ENCODE measurements at places on chromosomes 13 and 19.
A peak's percentile ranks its signal among the peaks of the same experiment; 100 is the strongest.

DNA sequence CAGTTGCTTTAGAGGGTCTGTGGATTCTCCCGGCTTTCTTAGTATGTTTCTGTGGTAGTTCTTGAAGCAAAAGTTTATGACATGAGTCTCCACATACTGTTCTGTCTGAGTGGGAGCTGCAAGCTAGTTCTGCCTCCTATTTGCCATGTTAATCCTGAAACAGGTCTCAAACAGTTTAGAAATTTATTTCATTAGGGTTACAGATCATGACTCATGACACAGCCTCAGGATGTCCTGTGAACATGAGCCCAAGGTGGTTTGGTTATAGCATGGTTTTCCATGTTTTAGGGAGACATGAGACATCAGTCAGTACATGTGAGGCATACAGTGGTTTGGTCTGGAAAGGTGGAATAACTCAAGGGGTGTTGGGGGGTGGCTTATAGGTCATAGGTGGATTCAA is 77.5 kb downstream of the FNDC3A start:
- DNase-seq = no peak

DNA sequence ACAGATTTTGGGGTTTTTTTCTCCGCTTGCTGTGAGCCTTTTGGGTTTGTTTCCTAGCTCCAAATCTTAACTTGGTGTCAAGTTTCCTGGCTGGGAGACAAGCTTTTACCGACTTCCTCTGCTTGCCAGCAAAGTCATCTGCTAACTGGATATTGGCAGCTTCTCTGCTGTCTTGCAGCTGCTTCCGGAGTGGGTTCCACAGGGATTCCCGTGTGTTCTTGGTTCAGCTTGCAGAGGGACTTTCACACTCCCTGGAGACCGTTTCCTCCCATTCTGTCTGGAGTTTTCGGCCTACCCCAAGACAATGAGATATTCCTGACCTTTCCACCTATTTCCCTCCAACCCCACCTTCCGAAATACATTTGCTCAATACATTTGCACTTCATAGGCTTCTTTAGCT is 2.2 kb upstream of the COLGALT1 start:
- no peak for DNase-seq

DNA sequence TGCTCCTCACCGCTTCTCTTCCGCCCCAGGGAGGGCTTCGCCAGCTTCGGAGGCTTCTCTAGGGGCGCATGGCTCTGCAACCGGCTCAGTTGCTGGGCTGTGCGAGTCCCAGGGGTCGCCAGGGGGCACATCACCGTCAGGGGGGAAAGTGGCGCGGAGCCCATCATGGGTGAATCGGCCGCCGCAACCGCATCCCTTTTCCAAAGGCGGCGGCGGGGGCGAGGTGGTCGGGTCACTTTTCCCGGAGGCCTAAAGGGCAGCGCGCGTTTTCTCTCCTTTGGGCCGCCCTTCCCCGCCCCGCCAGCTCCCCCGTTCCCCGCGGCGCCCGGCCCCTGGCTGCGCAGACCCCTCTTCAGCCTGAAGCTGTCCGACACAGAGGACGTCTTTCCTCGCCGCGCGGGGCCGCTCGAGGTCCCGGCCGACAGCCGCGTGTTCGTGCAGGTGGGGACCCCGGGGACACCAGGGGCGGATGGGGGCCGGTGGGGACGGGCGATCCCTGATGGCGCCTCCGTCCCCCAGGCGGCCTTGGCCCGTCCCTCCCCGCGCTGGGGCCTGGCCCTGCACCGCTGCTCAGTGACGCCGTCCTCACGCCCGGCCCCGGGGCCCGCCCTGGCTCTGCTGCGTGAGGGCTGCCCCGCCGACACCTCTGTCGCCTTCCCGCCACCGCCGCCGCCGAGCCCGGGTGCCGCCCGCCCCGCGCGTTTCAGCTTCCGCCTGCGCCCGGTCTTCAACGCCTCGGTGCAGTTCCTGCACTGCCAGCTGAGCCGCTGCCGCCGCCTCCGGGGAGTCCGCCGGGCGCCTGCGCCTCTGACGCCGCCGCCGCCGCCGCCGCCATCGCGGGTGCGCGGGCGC is 1.7 kb downstream of the TGFBR3L start:
- DNase-seq = peak; percentile 31

GRCh38 chr13:47859165-47859564 is 141.9 kb downstream of the SUCLA2 start:
- DNase-seq = no peak

GRCh38 chr19:50308991-50309390 is 20.2 kb downstream of the KCNC3 start:
- DNase-seq = no peak

DNA sequence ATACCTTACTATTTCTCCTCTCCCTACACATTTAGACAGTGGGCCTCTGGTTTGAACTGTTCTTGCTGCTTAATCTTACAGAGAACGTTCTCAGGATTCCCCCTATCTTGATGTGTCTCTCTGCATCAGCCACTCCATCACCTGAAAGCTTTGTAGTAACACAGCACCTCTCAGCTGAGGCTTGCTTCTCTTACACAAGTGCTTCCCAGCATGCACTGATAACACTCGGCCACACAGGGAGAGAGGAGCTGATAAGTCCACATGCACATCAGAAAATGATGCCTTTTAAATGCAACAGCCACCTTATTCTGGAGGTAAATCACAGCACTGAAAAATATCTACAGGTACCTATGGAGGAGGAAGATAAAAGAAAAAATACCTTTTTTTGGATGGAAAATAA is 192.2 kb upstream of the TSHZ3 start:
- no peak for DNase-seq

DNA sequence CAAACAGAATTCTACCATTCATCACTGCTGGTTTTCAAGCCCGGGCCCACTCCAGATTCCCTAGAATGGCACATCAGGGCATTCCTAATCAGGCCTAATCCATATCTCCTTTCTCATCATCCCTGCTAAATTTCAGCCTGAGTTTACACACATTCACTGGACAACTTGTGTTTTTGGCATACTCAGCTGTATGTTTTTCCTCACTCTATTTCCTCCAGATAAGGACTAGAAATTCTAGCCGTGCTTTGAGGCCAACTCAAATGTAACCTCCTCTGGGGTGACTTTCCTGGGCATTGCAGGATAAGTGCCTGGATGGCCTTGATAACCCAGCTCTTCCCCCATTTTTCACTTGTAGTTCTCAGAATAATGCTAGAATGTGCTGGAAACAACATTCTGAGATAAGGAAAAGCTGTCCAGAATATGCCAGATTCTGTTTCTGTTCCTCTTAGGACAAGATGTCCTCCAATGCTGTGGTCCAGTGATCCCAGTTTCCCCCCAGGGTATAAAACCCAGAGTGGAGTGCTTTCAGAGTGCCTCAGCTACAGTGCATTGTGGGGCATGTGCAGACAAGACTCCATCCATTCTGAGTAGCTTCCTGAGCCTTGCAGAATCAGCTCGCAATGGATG is 66.9 kb upstream of the CLDN10 start:
- DNase-seq = no peak

GRCh38 chr13:98475522-98475921 is 101.4 kb downstream of the STK24 start:
- no peak for DNase-seq

DNA sequence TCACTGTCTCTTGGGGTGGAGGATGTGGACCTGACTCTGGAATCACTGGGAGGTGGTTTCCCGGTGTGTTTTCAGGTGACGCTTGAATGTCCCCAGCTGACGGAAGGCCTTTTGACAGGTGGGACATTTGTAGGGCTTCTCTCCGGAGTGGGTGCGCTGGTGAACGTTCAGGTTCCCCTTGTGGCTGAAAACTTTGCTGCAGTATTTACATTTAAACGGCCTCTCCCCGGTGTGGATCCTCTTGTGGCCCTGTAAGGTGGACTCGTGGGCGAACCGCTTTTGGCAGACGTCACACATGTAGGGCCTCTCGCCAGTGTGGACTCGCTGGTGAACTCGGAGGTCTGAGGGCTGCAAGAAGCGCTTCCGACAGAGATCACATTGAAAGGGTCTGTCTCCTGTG is 7.8 kb downstream of the ZSCAN5B start:
- DNase-seq = no peak

DNA sequence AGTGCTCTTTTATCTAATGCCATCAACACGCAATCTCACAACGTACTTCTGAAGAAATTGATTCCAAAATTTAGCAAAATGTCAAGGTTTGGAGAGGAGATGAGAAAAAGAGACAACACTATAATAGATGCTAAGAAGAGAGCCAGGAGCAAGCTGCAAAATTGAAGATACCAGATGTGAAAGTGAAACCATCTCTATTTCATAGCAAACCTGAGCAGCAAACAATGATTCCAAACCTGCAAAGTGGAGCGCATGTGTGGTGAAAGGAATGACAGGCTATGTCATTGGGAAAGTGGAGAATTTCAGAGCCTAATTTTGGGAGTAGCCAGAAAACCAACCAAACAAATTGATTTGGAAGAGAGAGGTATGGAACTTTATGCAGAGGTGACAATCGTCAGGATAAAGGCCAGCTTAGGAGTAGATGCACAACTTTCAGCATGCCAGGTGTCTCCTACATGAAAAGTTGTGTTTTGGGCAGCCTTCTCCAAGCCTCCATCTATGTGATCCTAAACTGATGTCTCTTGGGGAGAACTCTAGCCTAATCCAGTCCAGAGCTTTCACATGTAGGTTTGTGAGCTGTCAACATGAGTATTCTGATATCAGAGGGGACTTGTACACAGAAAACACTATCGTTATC is 158.4 kb upstream of the FNDC3A start:
- DNase-seq = no peak

DNA sequence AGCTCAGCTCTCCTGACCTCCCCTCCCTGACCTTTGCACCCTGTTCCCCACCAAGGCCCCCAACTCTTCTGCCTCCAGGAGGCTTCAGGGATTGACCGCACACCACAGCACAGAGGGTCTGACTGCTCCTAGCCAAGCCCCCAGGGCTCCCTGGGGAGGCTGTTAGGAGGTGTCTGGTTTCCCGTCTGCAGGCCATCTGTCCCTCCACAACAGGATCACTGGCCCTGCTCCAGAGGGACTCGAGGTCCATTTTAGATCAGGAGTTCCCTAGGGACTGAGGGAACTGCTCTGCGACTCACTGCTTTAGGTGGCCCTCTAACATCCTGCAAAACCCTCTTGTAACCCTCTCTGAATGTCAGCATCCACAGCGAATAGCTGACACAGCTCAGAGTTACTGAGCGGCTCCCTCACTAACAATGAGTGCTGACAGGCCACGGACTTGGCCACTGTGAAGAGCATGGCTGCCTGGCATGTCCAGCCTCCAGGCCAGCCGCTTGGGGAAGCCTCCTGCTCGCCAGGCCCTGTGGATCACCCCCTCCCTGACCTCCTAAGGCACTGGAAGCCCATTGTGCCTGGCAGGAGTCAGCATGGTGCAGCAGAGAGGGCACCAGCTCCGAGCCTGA is 17.7 kb downstream of the GRIK5 start:
- no peak for DNase-seq

- no peak for DNase-seq
Measured at GRCh38 chr13:71773531-71773930, 93.5 kb downstream of the DACH1 start.

DNA sequence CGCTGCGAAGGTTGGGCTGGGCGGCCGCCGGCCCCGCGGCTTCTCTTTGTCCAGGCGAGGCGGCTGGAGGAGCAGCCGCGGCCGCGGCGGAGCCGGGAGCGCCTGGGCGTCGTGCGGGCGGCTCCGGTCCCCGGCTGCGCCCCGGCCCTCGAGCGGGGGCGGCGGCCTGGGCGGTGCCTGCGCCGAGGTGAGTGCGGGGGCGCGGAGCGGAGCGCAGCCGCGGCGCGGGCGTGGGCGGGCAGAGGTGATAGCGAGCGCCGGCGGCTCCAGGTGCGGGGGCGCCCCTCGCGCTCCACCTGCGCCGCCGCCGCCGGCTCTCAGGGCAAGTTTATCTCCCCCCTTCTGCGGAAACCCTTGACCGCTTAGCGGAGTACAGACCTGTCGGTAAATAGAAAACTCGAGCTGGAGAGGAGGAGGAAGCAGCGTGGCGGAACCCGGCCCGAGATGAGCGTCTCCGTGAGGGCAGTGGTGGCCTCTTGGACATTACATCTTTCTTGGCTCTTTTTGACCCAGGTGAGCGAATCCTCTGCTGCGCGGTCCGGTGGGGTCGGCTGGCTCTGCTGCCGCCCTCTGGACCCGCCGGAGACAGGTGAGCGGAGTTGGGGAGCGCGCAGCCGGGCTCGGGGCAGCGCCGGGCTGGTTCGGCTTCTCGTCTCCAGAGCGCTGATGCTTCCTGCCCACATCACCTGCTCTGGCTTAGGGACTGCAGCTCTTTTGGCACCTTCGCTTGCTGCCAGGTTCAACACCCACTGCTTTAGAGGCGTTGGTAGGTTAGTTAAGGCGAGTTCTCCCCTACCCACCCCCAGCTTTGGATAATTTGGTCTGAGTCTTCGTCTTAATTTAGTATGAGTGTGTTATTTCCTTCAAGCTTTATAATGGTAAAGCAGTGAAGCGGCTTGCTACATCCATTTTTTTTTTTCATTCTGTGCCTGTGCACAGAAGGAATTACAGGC is at the start of gene MTUS2:
TSS of gene MTUS2 (plus strand) at position 241 of the 953 bp plus-strand sequence.
- no peak for DNase-seq

DNA sequence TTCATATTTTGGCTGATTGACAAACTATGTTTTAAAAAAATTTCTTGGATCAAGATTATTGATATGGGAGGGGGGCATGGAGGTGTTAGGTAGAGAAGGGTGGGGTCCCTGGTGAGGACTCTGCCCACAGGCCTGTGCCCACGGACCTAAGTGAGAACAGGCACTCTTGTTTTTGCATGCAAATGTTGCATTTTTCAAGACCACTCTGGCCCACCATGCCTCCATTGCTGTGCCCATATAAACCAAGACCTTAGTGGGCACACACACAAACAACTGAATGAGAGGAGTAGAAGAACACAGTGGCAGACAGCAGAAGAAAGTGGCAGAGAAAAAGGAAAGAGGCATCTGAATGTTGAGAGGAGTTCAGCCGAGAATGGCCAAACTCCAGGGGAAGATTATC is 69.6 kb upstream of the ZNF98 start:
- DNase-seq = no peak

DNA sequence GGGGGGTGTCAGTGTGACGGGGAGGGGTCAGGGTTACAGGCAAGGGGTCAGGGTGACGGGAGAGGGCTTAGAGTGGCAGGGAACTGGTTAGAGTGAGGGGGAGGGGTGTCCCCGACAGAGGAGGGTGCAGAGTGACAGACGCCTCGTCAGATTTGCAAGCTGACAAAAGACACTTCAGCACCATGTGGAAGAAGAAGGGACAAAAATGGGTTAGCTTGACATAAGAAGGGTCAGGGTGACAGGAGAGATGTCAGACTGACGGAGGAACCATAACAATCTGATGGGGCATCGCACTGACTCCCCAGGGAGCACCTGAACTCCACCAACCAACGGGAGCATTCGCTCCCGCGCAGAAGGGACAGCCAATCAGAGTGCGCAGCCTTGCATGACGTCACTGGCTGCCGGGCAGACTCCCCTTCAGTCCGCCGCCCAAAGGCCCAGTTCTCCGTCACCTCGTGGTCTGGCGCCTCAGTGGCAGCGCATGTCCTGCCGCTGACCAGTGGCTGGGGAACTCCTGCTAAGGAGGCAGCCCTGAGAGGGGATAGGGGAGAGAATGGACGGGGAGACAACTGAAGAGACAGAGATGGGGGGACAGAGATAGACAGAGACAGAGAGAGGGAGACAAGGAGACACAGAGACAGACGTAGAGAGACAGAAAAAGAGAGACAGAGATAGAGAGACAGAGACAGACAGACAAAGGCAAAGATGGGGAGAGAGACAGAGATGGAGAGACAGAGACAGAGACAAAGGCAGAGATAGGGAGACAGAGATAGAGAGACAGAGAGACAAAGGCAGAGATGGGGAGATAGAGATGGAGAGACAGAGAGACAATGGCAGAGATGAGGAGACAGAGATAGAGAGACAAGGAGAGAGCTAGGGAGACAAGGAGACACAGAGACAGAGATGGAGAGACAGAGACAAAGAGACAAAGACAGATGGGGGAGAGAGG is 30.2 kb downstream of the C19orf81 start:
- DNase-seq = peak; percentile 33

All from NCI-H774 (cell line).